ENCODE measurements at places on chromosomes 6 and 20. TPM values are rescaled to one million over a fixed set of nuclear protein-coding genes. Genes with fewer than 3 reads are reported as not detected.

- DNase-seq = no peak
Observed at GRCh38 chr6:35468980-35469750, 964 bp downstream of the RPL10A start.

GRCh38 chr6:27785294-27785693, 126.9 kb downstream of the OR2B2 start:
- DNase-seq = no peak

FOXQ1 gene
- 6.9 TPM for total RNA-seq

GRCh38 chr20:60345106-60345505, 386.9 kb downstream of the CDH26 start:
- no peak for DNase-seq

GRCh38 chr20:38434301-38434741, 807 bp downstream of the SNHG17 start:
- DNase-seq = no peak

DNA sequence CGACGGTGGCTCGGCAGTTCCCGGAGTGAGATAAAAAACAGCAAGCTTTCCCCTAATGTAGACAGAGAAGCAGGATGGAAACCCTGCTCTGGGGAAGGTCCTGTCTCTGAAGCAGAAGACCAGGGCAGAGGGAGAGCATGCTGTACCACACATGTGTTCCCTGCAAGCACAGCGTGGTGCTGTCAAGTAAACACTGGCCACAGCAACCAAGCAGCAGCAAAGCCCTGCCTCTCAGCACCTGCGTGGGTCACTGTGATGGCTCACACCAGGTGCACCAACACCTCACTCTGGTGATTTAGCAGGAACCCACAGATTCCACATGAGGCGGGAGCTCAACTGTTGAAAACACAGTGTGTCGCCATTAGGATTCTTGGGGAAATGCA, 65.2 kb upstream of the TXNDC5 start:
- no peak for DNase-seq

DNA sequence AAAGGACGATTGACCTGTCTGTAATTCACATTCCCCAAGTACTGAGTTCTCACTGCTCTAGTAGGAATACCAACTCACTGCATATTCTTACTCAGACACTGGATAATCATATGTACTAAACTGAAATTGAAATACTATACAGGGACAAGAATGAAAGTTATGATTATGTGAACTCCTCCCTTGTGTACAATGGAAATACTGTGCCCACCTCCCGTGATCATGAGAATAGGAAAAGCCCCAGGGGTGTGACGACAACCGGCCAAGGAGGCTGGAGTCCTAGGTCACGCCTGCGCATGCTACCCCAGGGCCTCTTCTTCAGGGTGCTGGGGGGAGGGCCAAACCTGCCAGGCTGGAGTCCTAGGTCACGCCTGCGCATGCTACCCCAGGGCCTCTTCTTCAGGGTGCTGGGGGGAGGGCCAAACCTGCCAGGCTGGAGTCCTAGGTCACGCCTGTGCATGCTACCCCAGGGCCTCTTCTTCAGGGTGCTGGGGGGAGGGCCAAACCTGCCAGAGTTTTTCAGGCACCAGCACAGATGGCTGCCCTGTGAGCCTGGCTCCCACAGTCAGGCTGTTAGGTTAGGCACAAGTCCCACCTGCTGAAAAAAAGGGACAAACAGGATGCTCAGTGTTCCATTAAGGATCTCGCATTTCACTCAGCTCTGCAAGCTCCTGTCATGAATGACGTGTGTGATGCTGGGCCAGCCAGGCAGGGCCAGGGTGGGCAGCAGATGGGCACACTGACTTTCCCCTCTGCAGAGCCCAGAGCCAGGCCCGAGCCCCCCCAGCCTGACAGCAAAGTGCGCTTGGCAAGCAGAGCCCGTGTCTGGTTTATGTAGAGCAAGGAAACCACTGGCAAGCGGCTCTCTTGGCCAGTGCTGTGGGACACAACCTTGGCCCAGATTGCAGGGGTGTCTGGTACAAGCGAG, 107.7 kb downstream of the FOXF2 start:
- no peak for DNase-seq

- DNase-seq = no peak
Observed at GRCh38 chr6:168606722-168607121, 165.7 kb downstream of the SMOC2 start.

RIPPLY2 gene
- not detected for total RNA-seq

AKAP7 gene
- 5.5 TPM for total RNA-seq

GRCh38 chr20:12965212-12965869, 43.4 kb upstream of the SPTLC3 start:
- no peak for DNase-seq

GPR31 gene
- total RNA-seq = not detected
